GM10248 (cell line): ENCODE measurements at places on chromosomes 4 and X.

- DNase-seq, result no peak
These were observed 352.5 kb upstream of the ADGRL3 start for GRCh38 chr4:60847614-60848013.

DNA sequence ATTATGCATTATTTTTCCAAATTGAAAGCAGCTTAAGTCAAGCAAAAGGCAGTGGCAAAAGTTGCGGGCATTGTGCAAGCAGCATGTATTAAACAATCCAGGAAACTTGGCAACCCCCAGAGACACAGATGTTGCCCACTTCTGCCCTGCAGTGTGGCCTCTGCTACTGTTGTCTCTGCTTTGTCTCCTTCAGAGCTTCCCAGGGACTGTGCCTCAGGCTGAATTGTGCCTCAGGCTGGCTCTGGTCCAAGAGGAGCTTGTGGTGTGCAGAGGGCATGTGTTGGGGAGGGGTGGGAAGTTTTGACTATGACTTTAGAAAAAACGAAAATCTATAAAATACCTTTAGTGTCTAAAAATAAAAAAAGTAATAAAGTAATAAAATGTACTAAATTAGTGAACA is 201.4 kb downstream of the CCSER1 start:
- DNase-seq, result no peak

DNA sequence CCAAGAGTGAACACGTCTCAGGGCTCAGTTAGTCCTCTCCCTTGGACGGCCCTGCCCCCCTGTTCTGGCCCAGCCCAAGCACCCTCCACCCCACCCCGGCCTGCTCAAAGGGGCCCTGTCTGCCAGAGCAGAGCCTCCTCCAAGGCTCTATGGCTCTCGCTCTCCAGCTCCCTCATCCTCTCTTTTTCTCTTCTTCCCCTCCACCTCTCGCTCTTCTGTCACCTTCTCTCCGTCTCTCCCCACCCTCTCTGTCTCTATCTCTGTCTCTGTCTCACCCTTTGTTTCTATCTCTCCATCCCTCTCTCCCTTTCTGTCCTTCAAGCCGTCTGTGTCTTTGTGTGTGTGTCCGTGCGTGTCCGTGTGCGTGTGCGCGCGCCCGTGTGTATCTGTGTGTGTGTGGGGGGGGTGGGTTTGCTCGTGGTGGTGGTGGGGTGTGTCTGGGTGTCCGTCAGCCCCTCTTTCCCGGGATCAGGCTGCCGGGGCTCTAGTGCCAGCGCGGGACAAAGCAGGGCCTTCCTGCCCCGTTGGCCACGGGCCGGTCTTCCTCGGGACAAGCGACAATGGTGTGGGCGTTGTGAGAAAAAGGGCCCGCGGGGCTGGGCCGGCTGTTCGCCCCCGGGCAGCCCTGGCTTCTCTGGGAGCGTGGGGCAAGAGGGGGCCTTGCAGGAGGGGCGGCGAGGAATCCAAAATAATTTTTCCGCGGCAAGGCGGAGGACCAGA is 8.7 kb downstream of the FRG2 start:
- peak; percentile 17 for DNase-seq

DNA sequence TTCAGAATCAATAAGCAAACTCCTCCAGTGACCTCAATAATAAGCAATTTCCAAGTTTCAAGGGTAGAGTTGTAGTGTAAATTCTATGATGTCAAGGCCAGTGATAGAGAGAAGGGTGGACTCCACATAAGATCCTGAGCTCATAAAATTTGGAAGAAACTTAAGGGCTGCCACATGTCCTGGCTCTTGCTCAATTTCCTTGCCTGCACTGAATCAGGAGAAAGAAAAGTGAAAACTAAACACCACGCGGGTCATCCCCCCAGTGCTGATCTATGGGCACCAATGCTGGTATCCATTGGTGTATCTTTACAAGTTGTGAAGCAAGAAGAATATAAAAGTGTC is 392.0 kb upstream of the INTU start:
- no peak for DNase-seq
